ENCODE measurements at places on chromosomes 3 and 15.

DNA sequence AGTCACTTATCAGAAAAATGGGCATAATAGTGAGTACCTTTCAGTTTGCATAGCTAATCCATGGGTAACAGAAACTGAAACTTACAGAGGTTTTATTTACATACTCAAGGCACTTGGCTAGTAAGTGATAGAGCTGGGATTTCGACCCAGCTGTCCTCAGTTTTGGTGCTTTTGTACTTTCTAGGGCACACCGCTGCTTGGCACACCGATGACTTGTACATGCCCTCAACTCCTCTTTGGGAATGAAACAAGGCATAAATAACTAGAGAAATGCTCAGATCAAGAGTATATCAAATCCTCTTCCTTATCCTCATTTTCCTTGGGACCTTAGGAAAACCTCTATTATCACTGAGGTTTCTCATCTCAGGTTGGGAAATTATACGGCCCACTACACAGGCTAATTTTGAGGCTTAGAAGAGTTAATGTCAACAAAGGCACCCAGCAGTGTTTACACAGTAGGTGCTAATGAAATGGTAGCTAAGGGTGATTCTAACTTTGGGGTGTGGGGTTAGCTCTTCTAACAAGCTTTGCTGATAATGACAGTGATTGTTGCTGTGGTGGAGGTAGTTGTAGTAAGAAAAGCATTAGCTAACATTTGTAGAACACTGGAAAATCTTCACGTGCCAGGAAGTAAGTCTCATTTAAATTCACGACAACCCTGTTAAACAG is 20.3 kb upstream of the DGKG start:
- DNase-seq, result no peak

- DNase-seq, result no peak
These were observed 473.7 kb downstream of the LPP start for GRCh38 chr3:188627652-188628051.

GRCh38 chr3:195583831-195584542 is at the start of gene APOD:
TSS of gene APOD (minus strand) at chr3:195583940. CDS start at chr3:195579461, 4,479 bp downstream.
- no peak for DNase-seq

GRCh38 chr3:96843505-96844203 is 29.3 kb downstream of the EPHA6 start:
- DNase-seq, result no peak

DNA sequence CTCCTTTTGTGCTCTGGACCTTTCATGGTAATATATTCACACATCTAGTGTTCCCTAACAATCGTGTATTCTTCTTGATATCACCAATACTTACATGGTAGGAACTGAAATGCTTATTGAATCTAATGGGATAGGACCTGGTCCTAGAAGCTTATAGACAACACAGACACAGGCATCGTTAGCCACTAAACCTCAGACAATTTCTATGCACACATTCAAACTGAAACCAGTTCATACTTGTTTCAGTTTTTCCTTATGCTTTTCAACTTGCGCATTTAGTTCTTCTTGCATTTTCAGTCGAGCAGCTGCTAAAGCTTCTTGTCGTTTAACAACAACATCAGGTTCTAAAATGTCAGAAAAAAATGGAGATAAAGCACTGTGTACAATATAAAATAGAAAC is 2.3 kb downstream of the SELENOS start:
- DNase-seq, result no peak

- no peak for DNase-seq
These were observed 39.5 kb upstream of the GOLGA8J start for GRCh38 chr15:30043211-30043655.

- DNase-seq, result no peak
These were observed 515.5 kb downstream of the CADM2 start for GRCh38 chr3:85474241-85474640.

All from omental fat pad (tissue), 4 donors.